Endothelial cell (in vitro differentiated cells): ENCODE measurements at places on chromosomes 6 and 20. TPM values are rescaled to one million over a fixed set of nuclear protein-coding genes. Genes with fewer than 3 reads are reported as not detected.

GRCh38 chr6:37171970-37172812, 2.2 kb downstream of the PIM1 start:
- no peak overlapping the region for H3K27ac ChIP-seq
- H3K4me1 ChIP-seq = peaks cover 22% of the 10 kb centered on the region
- H3K4me3 ChIP-seq = peak overlapping the region; percentile 70
- peaks cover 13% of the 10 kb centered on the region for H3K36me3 ChIP-seq
- peaks cover 10% of the 10 kb centered on the region for H3K27me3 ChIP-seq

DNA sequence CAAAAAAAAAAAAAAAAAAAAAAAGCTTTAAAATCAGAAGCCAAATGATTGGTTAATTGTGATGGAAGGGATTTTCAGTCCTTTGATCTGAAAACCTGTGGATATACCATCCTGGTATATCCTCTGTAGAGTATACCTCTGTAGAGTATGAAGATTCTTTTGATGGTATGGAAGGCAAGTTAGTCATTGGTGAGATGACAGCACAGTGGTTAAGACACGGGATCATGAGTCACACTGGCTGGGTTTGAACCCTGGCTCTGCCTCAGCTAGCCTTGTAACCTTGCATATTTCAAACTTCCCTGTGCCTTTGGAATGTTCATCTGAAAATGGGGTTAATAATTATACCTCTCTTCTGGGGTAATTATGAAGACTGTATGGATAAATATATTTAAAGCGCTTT, 179.3 kb downstream of the CARMIL1 start:
- H3K36me3 ChIP-seq = no peaks in the 10 kb centered on the region
- H3K27ac ChIP-seq = no peak overlapping the region
- H3K4me3 ChIP-seq = no peak overlapping the region

The FOXF2 gene
- not detected for total RNA-seq

DNA sequence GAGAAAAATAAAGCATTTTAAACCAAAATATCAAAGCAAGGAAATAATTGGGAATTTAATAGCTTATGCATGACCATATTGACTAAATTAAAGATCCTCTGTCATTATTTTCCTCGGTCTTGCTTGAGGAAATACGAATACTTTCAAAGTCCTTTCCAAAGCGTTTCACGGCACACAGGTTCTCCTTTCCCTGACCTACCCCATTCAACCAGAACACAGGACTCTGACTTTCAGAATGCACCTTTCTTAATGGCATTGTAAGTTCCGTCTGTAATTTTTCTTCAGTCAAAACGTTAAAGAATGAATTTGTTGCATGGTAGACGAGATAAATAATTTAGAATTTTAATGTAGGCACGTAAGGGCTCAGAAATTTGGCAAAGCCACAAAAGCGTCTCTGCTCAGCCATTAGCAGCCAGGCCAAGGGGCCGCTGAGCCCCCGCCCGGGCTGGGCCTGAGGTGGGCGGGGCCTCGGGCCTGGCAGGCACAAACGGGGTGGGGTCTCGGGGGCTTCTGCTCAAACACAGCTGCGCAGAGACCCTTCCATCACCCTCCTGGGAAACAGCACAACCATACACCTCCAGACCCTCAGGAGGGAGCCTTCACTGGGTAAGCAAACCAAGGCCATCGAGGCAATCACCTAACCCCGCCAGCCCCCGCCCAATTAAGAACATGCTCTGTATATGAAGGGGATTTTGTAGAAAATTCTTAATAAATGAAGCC, 3.4 kb downstream of the NEDD9 start:
- no peaks in the 10 kb centered on the region for H3K36me3 ChIP-seq
- DNase-seq = no peak
- H3K27ac ChIP-seq = no peak overlapping the region
- H3K27me3 ChIP-seq = peaks cover 9% of the 10 kb centered on the region

- no peak overlapping the region for H3K27ac ChIP-seq
- H3K4me3 ChIP-seq = no peak overlapping the region
- H3K4me1 ChIP-seq = no peaks in the 10 kb centered on the region
Measured at GRCh38 chr20:52332230-52332629, 140.7 kb upstream of the ZFP64 start.

DNA sequence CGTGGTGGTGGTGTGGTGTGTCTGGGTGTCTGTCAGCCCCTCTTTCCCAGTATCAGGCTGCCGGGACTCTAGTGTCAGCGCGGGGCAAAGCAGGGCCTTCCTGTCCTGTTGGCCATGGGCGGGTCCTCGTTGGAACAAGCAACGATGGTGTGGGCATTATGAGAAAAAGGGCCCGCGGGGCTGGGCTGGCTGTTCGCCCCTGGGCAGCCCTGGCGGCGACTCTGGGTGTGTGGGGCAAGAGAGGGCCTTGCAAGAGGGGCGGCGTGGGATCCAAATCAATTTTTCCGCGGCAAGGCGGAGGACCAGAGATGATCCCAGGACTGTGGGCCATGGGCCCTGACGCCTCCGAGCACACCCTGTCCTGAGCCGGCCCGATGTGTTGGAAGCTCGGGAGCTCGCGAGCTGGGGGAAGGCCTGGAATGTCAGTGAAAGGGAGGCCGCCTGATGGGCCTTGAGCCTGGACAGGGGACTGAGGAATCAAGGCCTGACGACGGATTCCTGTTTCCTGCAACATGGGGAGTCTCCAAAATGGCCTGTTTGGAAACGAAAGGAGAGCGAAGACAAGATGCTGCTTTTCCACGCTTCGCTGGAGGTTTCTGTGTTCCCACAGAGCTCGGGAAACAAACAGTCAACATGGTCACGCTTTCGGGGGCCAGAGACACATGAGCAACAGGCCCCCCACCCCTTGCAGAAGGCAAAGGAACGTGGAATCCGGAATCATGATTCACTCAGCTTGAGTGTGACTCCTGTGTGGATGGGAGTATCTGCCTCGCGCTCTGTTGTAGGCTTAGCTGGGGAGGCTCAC, 364.7 kb upstream of the DEFB115 start:
- H3K27me3 ChIP-seq = no peaks in the 10 kb centered on the region
- H3K4me1 ChIP-seq = no peaks in the 10 kb centered on the region
- no peak for DNase-seq

GRCh38 chr20:25018425-25018824, 25.9 kb upstream of the APMAP start:
- H3K4me1 ChIP-seq = no peaks in the 10 kb centered on the region
- DNase-seq = no peak
- peaks cover 14% of the 10 kb centered on the region for H3K36me3 ChIP-seq
- H3K27me3 ChIP-seq = peaks cover 3% of the 10 kb centered on the region
- no peak overlapping the region for H3K27ac ChIP-seq

- no peak overlapping the region for H3K27ac ChIP-seq
- H3K4me1 ChIP-seq = peaks cover 11% of the 10 kb centered on the region
- H3K4me3 ChIP-seq = no peak overlapping the region
- peaks cover 2% of the 10 kb centered on the region for H3K36me3 ChIP-seq
- peaks cover 3% of the 10 kb centered on the region for H3K27me3 ChIP-seq
- peak; percentile 18 for DNase-seq
Measured at GRCh38 chr20:36629719-36630681, 16.0 kb downstream of the SLA2 start.

DNA sequence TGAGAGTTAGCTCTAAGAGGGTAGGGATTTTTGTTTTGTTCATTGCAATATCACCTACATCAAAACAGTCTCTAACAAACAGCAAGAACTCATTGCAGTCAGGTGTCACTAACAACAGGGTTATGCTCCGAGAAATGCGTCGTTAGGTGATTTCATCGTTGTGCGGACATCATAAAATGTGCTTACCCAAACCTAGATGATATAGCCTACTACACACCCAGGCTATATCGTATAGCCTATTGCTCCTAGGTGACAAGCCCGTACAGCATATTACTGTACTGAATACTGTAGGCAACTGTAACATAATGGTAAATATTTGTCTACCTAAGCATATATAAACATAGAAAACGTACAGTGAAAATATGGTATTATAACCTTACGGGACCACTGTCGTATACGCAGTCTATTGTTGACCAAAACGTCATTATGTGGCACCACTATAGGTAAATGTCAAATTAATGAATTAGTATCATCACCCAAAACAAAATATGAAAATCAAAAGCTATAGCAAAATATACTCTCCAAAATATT, 49.9 kb upstream of the TAB2 start:
- peak overlapping the region; percentile 90 for H3K27ac ChIP-seq
- H3K4me1 ChIP-seq = peaks cover 47% of the 10 kb centered on the region
- no peak overlapping the region for H3K4me3 ChIP-seq
- DNase-seq = no peak
- peaks cover 2% of the 10 kb centered on the region for H3K27me3 ChIP-seq
- H3K36me3 ChIP-seq = no peaks in the 10 kb centered on the region

- H3K4me1 ChIP-seq = peaks cover 8% of the 10 kb centered on the region
- no peak overlapping the region for H3K4me3 ChIP-seq
- H3K27me3 ChIP-seq = no peaks in the 10 kb centered on the region
- no peak for DNase-seq
Measured at GRCh38 chr6:136144251-136145023, 105.7 kb downstream of the MTFR2 start.

The TAGAP gene
- 0.41 TPM for total RNA-seq

DNA sequence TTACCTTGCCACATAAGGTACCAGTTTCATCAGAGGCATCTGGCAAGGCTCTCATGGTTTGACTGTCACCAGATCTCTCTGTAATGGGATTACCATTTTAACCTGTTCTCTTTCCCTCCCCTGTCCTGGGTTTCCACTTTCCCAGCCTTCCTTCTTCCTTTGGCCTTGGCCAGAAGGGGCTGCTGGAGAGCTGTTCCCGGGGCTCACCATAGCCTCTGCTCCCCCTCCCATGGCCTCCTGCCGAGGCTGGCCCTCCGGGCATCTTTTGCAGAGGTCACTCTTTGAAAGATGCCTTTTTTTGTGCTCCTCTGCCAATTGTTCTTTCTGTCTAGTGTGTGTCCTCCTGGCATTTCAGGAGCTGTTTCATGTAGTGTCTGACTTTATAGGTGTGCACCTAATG, 100.7 kb upstream of the SCP2D1 start:
- H3K36me3 ChIP-seq = no peaks in the 10 kb centered on the region
- H3K4me1 ChIP-seq = no peaks in the 10 kb centered on the region
- no peak overlapping the region for H3K27ac ChIP-seq
- no peak overlapping the region for H3K4me3 ChIP-seq
- peaks cover 2% of the 10 kb centered on the region for H3K27me3 ChIP-seq
- no peak for DNase-seq

- no peaks in the 10 kb centered on the region for H3K27me3 ChIP-seq
- H3K27ac ChIP-seq = no peak overlapping the region
- no peaks in the 10 kb centered on the region for H3K4me1 ChIP-seq
Measured at GRCh38 chr6:108995296-108995695, 99.3 kb downstream of the SESN1 start.

The SGK2 gene
- 0.85 TPM for total RNA-seq

The PRR18 gene
- 1.1 TPM for total RNA-seq

- H3K27ac ChIP-seq = no peak overlapping the region
- no peaks in the 10 kb centered on the region for H3K27me3 ChIP-seq
- no peak overlapping the region for H3K4me3 ChIP-seq
- DNase-seq = no peak
- H3K4me1 ChIP-seq = peaks cover 3% of the 10 kb centered on the region
Measured at GRCh38 chr20:38055294-38055693, 21.7 kb downstream of the RPRD1B start.

- DNase-seq = no peak
- H3K4me3 ChIP-seq = no peak overlapping the region
- no peaks in the 10 kb centered on the region for H3K36me3 ChIP-seq
- H3K27me3 ChIP-seq = no peaks in the 10 kb centered on the region
- H3K27ac ChIP-seq = no peak overlapping the region
- no peaks in the 10 kb centered on the region for H3K4me1 ChIP-seq
Measured at GRCh38 chr6:74749211-74750147, 456.4 kb downstream of the COL12A1 start.

The FILIP1 gene
- 32.0 TPM for total RNA-seq

The GPR63 gene
- 1.5 TPM for total RNA-seq

- no peak overlapping the region for H3K4me3 ChIP-seq
- no peak overlapping the region for H3K27ac ChIP-seq
- no peaks in the 10 kb centered on the region for H3K4me1 ChIP-seq
- peaks cover 13% of the 10 kb centered on the region for H3K27me3 ChIP-seq
- no peak for DNase-seq
- no peaks in the 10 kb centered on the region for H3K36me3 ChIP-seq
Measured at GRCh38 chr20:57082357-57082945, 184.0 kb downstream of the BMP7 start.

The HUS1B gene
- 0.72 TPM for total RNA-seq

- H3K4me1 ChIP-seq = peaks cover 31% of the 10 kb centered on the region
- DNase-seq = no peak
- no peaks in the 10 kb centered on the region for H3K27me3 ChIP-seq
- H3K27ac ChIP-seq = peak overlapping the region; percentile 50
Measured at GRCh38 chr6:75282706-75283105, 1.9 kb downstream of the TMEM30A start.

The CPNE5 gene
- total RNA-seq = 24.9 TPM

- no peak overlapping the region for H3K27ac ChIP-seq
- H3K36me3 ChIP-seq = no peaks in the 10 kb centered on the region
- H3K4me1 ChIP-seq = peaks cover 3% of the 10 kb centered on the region
- H3K4me3 ChIP-seq = no peak overlapping the region
- no peak for DNase-seq
Measured at GRCh38 chr6:168686029-168686738, 245.2 kb downstream of the SMOC2 start.

- no peak overlapping the region for H3K4me3 ChIP-seq
- no peak for DNase-seq
Measured at GRCh38 chr6:82348130-82348529, 15.5 kb upstream of the TPBG start.

GRCh38 chr6:166959911-166960608, 3.7 kb upstream of the RNASET2 start:
- H3K27me3 ChIP-seq = peaks cover 13% of the 10 kb centered on the region
- no peak for DNase-seq
- no peak overlapping the region for H3K27ac ChIP-seq
